RKO (cell line): ENCODE measurements at places on chromosomes 5 and 9.

GRCh38 chr5:36535378-36535777 lies 71.0 kb upstream of the SLC1A3 start:
- no peak for DNase-seq

GRCh38 chr9:1274334-1274733 lies 224.2 kb downstream of the DMRT2 start:
- DNase-seq, result no peak

- no peak for DNase-seq
Observed at GRCh38 chr9:122179054-122179689, 19.5 kb downstream of the MORN5 start.

DNA sequence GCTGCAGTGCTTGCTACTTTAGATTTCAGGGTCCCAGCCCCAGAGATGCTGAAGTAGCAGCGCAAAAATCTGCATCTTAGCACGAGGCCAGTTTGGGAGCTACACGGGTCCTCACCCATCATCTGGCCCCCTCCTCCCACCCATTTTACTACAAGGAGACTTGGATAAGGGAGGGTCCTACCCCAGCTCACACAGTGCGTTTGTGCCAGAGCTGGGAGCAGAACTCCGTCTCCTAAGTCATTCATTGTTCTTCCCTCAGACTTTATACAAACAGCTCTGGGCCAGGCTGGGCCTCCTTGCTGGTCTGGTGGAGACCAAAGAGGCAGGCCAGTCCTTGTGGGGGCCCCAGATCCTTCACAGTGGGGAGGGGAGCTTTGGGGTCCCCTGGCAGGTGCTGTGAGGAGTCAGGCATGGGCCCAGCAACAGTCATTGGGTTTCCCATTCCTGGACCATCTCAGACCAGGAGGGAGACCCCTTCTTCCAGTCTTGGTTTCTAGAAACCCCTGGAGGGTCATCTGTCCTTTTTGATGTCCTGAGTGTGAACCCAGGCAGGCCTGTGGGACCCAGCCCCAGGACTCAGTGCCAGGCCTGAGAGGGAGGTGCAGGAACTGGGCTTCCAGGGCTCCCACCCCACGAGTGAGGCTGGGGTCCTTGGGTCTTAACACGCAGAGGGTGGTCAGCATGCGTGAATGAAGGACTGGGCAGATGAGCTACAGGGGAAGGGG lies 2.3 kb upstream of the IL17B start:
- DNase-seq, result no peak
